ENCODE measurements at places on chromosomes 2 and 18.

DNA sequence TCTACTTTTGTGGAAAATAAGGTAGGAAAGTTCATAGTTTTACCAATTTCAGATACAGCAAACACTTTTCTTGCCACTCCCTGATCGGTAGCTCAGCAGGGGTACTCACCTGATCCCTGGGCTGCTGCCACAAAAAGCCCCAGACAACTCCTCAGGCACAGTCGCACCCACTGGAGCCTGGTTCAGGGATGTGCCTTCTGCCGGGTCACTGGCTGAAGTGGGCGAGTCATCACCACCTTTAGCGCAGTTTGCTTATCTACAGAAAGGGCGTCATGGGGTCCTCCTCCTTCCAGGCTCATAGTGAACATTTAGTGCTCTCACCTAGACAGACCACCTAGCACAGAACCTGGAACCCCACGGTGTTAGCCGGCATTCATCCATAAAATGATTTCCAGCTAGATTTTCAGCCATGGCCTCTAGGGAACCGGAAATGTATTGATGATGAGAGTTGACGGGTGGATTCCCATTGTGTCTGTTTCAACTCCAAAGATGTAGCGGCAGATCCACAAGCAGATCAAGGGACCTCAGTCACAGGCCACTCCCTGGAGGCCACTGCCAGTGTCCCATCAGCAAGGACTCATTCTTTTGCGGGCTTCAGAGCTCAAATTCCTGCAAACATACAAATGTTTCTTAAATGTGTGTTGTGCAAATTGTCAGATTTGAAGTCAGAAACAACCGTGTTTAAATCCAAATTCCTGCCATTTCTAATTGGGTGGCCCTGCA is 408.4 kb upstream of the SALL3 start:
- no peak for DNase-seq

- DNase-seq = peak; percentile 8
These were observed 47.3 kb downstream of the RFTN2 start for GRCh38 chr2:197628043-197628500.

GRCh38 chr18:76499637-76500340 is 4.7 kb upstream of the ZNF516 start:
- DNase-seq = no peak

DNA sequence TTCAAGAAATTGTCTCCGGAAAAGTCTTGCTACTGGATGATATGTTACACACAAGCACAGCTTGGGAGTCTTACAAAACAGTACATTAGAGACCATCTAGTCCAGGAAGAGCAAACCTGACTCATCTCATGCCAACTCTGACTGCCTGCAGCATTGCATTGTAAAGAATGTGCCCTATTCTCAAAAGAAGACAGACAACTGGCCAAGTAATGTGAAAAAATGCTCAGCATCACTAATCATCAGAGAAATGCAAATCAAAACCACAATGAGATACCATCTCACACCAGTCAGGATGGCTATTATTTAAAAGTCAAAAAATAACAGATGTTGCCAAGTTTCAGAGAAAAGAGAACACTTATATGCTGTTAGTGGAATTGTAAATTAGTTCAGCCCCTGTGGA is 42.7 kb upstream of the GORASP2 start:
- DNase-seq = no peak

- peak; percentile 8 for DNase-seq
These were observed 66.7 kb upstream of the DNAJC10 start for GRCh38 chr2:182649316-182649715.

GRCh38 chr2:20300656-20301055 is 50.0 kb downstream of the PUM2 start:
- DNase-seq = no peak

DNA sequence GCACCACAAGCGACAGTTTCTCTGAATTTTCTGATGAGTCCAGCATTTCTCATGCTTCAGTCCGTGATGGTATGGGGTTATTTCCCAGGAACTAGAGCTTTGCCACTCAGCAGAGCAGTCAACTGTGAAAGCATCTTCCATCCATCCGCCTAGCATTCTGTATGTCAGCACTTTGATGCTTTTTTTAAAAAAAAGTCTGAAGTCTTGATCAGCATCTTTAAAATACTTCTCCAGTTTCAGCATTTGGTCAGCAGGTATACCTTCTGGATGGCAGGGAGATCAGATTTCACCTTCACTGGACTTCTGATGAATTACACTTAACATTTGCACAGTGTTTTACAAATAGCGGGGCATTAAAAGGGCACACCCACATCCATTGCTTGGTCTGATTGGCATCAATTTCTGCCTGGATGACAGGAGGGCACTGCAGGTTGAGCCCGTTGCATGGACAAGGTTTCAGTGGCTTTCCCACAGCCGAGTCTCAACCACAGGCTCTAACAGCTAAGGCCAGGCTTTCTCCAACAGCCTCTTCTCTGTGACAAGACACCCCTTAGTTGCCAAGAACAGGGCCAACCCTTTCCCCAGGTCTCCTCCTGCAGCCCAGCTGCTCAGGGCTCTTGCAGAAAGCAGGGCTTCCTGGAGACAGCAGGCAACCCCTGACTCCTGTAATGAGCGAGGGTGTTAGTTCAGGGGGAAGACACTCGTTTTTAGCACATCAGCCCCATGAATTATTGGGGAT is 54.0 kb downstream of the EMILIN2 start:
- no peak for DNase-seq

GRCh38 chr2:136005462-136006196 is 20.2 kb upstream of the DARS1 start:
- no peak for DNase-seq

DNA sequence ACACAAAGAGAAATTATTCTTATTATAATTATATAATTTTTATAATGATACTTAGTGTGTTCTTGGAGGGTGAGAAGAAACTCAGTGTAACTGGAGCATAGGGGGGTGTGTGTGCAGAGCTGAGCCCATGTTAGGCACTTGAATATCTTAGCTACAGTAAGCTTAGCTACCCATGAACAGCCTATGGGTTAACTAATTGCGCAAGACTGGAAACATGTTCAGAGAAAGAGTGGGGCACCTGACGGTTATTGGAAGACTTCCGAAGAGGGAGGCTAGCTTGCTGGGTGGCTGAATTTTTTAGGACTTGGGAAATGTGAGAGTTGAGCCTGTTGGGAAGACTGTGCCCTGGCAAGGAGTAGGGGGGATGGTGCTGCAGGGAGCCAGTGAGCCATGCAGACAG is 229.2 kb downstream of the SLC4A3 start:
- no peak for DNase-seq

DNA sequence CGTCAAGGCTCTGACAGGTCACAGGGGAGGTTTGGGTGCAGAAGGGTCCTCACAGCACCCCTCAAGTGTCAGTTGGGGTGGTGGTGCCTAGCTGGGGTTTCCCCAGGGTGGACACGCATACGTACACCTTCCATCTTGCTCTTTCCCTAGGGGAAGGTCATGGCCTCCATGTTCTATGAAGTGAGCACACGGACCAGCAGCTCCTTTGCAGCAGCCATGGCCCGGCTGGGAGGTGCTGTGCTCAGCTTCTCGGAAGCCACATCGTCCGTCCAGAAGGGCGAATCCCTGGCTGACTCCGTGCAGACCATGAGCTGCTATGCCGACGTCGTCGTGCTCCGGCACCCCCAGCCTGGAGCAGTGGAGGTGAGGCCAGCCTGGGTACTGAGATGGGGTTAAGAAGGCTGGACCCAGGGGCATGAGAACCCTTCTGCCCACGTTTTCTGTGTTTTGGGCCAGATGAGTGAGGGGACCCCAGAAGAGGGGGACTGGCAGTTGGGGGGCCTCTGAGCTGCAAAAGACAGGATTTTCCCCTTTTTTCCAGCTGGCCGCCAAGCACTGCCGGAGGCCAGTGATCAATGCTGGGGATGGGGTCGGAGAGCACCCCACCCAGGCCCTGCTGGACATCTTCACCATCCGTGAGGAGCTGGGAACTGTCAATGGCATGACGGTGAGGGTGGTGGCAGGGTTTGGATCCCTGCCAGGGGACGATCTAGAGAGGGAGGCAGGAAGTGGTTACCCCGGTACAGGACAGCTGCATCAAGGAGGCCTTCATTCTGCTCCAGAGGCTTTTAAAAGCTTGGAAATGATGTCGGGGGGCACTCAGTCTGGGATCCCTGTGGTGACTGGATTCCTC is 20.9 kb downstream of the SLC30A3 start:
- DNase-seq = no peak

DNA sequence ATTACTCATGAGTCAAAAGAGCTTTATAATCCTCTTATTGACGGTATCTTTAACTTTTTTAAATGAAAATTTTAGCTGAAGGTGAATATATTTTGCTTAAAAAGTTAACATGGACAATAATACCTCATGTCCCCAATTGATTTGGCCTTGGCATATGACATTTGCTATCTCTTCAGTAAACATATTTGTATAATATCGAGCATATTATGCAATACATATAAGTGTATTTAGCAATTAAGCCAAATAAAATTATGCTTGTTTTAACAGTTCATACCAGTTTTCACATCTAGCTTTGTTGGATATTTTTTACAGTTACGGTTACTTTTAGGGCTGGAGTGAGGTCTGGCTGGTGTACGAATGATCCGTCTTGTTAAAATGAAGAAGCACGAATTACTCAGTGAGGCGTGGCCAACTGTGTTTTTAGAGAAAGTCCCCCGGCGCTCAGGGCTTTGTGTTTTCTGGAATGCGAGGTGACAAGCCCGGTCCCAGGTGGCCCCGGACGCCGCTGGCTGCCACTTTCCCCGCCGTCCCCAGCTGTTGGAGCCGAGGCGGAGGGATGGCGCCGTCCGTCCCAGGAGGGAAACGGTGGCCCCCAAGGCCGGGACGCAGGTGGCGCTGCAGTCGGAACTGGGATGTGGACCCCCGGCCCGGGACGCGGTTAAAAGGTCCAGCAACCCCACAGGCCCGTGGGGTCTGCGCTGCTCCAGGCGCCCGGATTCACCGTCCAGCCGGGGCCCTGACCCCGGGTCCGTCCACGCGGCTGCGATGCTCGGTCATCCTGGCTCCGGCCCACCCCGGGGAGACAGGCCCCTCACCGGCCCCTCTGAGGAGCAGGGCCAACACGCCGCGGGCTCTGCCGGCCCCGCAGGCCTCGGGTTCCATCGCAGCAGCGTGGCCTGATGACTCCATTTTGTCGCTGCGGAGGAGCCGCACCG is 41.3 kb downstream of the TMEM18 start:
- DNase-seq = no peak

DNA sequence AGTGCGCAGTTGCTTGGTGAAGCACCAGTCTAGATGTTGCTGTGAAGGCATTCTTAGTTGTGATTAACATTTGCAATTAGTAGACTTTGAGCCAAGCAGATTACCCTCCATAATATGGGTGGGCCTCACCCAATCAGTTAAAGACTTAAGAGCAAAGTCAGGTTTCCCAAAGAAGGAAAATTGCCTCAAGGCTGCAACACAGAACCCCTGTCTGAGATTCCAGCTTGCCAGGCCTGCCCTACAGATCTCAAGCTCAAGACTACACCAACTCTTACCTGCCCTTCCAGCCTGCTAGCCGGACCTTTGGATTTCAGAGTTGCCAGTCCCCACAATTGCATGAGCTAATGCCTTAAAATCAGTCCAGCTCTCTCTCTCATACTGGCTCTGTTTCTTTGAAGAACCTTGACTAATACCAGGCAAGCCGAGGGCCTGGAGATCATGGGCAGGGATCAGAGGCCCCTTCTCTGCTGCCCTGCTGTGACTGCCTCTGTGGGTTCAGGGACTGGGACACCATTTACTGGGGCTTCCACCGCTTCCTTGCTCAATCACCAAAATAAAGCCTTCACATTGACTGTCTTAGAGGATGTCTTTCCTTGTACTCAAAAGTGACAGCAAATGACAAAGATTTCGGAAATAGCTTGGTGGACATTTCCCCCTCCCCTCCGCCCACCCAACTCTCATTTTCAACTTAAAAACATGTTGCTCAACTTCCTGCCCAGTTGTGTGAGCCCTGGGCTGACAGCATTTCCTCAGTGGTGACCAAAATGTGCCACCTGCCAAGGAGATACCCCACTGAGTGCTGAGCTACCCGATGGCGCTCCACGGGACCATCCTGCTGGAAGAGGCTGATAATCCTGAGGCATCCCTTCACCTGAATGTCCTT is 86.7 kb downstream of the GALNT14 start:
- no peak for DNase-seq

GRCh38 chr2:241844831-241845578 is 13.7 kb downstream of the PDCD1 start:
- no peak for DNase-seq

DNA sequence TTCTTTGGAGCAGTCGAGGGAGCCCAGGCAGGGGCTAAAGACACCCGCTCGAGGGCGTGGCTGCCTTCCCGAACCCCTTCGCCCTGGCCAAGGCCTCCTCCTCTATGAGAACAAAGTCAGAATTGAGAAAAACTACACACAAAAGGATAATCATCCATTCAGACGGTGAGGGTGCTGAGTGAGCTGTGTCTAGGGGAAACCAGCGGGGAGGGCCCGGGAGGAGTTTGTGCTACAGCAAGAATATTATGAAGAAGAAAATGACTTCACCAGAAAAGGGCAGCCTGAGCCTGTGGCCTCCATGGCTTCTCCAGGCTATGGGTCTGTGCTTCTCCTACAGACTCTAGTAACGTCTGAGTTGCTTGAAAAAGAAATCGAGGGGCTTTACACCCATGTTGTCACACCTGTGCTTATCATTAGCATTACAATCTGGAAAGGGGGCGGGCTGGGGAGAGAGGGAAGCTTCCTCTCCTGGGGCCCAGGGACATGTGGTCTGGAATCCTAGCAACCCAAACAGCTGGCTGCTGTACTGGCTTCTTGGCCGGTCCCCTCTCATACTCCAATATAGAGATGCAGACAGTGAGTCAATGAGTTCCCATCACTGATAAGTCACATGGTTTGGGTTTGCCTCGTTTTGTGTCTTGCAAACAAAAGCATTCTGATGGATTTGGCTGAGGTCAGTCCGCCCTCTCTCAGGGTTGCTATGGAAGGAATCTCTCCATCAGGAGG is 52.0 kb upstream of the ARL4C start:
- peak; percentile 82 for DNase-seq

DNA sequence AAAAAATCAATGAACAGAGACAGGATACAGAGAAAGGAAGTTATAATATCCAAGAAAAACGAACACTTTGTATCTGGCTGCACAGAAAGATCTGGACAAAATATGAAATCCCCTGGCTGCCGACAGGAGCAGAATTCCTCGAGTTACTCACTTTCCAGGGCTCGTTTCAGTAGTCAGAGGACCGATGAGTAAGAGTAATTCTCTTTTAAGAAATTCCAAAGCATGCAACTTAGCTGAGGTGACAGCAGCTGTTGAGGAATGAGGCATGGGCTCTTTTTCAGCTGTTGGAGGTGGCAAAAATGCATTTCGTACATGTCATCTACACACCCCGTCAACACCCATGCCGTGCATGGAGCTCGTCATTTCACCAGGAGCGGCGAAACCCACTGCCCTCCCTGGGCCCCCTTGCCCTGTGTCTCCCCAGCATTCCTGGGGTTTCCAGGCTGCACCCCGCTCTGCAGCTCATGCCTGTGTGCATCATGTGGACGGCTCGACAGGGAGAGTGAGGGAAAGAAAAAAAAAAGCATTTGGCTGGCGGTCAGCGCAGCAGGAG is 210.8 kb upstream of the SMIM21 start:
- no peak for DNase-seq

GRCh38 chr2:11784747-11785610 is 38.5 kb downstream of the LPIN1 start:
- peak; percentile 79 for DNase-seq

DNA sequence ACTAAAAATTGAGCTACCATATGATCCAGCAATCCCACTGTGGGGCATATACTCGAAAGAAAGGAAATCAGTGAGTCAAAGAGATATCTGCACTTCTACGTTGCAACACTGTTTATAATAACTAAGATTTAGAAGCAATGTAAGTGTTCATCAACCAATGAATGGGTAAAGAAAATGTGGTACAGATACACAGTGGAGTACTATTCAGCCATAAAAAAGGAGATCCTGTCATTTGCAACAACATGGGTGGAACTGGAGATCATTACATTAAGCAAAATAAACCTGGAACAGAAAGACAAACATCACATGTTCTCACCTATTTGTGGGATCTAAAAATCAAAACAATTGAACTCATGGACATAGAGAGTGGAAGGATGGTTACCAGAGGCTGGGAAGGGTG is 385.0 kb upstream of the TRIB2 start:
- no peak for DNase-seq

Data from muscle of arm (tissue), 14 donors.